ENCODE measurements at places on chromosomes 7 and 10.

GRCh38 chr7:151539088-151539671, 19.5 kb upstream of the RHEB start:
- DNase-seq = peak; percentile 68

DNA sequence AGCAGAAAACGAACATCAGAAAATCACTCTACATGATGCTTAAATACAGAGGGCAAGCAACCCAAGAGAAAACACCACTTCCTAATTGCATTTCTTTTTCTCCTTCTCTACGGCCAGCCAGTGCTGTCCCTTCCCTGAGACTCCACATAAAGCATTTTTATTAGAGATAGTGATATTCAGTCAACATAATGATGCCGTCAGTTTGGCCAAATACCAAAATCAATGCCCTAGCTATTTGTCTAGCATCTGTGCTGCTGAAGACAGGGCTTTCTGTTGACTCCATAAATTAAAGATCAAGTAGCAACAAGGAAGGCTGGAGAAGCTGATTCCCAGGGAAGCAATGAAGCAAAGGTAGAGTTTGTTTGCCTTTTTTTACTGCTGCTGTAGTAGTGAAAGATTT, 1024.9 kb downstream of the REEP3 start:
- DNase-seq = no peak

DNA sequence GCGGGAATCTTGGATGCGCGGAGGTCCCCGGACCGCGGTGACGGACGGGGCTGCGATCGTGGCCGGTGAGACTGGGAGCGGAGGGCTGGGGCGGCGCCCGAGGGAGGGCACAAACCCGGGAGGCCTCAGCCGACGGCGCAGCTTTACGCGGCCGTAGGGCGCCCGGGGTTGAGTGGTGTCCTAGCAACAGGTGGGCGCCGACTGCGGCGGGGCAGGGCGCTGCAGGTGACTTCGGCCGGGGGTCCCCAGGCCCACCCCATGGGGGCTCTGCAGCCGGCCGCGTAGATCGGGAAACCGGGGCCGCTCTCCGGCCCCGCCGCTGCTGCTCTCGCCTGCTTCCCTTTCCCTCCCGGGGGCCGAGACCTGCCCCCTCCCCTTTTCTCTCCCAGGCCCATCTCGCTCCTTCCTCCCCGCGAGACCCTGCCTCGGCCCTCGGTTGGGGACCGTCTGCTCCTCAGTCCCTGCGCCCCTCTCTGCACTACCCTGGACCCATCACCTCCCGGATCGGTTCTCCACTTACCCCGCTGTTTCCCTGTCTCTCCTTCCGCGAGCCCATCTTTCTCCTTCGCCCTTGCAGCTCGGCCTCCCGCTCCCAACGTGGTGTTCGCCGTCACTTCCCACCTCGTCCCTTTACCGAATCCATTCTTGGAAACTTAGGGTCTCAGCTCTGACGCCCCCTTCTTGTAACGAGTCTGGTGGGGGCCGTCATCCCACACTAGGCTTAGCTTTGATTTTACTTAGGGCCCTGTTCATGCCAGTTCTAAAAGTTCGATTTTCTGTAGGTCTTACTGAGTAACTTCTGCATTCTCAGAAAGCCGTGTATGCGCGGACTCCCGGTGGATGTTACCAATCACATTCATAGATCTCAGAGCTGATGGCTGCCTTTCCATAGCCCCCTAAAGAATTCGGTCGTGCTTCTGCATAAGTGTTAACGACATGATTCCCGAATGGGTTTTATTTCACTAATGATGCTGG, 18.5 kb upstream of the ACBD5 start:
- DNase-seq = no peak

DNA sequence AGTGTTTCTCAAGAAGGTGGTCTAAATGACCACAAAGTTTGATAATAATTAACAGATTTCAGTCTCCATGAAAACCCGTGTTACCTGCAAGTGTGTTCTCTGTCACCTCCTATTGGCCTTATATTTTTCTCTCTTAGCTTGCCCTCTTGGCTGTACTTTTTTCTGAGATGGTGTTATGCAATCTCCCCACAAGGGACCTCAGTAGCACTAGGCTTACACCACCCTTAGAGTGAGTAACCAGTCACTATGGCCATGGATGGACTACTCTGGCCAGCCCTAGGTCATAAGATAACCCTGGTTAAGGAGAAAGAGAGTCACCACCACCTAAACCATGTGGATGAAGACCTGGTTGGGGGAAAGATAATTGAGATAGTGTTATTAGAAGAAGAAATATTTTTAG, 76.8 kb downstream of the NPSR1 start:
- no peak for DNase-seq

DNA sequence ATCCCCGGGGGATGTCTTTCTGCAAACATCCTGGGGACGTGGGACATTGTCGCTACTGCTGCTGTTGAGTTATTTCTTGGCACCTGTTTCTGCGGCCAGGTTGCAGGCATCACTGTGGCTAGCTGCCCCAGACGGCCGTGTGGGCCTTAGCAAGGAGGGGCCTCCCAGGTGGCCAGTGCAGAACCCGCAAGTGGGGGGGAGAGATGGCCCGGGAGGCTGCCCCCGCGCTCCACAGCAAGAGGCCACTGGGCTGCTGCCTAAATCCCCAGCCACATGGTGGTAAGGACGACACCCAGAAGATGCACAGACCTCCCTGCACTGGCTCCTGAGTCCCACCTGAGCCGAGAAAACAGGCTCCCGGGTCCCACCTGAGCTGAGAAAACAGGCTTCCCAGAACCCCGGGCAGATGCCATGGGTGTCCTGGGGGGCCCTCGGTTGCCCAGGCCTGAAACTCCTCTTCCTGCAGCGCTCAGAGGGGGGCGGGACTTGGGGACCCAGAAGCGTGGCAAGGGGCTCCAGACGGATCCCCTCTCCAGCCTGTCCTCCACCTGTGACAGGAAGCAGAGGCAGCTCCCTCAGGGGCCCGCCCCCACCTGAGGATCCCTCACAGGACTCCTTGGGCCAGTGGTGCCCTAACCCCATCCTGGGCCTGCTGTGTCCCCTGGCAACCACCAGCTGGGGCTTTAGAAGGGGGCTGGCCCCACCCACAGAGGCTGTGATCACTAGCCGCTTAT, 952 bp upstream of the MAFK start:
- peak; percentile 45 for DNase-seq

- DNase-seq = no peak
Observed at GRCh38 chr7:78443811-78444210, 645.2 kb downstream of the PHTF2 start.

DNA sequence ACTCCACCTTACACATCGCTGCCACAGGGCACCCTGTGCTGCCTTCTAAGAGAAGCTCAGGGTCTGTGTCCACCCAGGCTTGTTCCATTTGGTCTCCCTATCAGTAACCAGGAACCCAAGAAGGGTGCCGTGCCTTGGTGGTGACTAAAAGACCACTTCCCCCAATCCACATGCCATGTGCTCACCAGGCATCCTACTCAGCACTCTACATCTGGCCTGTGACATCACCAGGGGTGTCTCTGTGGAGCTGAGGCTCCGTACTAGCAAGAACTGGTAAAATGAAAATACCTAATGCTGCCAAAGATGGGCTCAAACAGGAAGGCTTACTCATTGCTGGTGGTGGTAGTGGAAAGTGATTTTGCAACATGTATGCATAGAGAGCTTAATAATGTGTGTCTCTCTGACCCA, 19.0 kb upstream of the C10orf71 start:
- DNase-seq = no peak

DNA sequence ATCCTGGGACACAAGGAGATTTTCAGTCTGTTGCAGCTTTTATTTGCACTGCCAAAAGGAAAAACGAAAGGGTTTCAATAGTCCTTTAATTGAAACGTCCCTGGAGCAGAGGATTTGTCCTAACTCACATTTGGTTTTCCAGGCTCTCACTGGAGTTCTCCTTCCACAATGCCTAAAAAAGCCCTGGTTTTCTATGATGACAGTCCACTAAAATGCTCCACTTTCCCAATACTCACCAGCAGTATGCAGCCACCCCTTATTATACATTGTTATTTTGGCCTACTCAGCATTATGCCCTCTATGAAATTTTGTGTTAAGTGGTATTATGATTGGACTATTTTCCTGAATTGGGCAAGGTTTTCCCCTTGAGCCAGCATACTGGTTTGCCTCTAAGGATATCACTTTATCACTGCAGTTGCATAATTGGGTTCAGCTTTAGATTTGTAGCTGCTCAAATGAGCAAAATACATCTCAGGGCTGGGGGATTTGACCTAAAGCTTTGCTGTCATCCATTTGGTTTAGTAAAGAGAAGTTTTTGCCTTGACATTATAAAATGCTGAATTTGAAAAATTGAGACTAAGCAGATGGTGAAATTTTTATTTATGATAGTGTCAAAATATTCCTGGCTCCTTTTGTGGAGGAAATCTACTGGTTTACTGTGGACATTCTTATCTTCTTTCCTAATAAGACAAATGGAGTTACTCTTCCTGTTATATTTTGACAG, 239.2 kb downstream of the RNLS start:
- DNase-seq = no peak

GRCh38 chr7:20911081-20911480, 124.4 kb upstream of the SP8 start:
- no peak for DNase-seq

- DNase-seq = no peak
Observed at GRCh38 chr7:110962374-110962773, 128.6 kb upstream of the LRRN3 start.

- DNase-seq = peak; percentile 64
Observed at GRCh38 chr7:94297397-94297838, 97.3 kb upstream of the COL1A2 start.

DNA sequence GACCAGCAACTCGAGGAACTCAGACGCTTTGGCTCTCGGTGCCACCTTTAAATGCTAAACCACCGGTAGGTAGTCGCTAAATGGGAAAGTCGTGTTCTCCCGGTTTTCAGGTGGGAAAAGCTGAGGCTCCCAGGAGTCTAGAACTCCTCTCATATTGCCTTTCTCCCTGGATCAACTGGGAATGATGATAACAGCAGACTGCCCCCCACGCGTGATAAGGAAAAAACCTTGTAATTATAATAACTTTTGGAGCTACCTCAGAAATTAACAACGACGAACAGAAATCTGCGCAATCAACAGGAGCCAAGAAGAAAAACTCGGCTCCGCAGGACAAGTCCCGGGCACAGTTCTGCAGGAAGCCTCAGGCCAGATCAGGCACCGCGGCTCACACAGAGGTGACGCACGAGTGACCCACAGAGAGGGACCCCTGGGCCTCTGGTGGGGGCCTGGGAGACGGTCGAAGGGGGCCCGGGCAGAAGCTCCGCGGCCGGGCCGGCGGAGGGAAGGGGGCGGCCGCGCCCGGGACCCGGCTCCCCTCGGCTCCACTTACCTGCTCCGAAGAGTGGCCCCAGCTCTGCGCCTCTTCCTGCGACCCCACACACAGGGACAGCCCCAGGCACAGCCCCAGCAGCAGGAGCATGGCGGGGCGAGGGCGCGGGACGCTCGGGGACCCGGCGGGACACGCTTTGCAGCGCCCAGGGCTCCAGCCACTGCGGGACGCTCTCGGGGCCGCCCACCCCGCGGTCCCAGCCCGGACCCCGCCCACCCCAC, at the start of gene ITIH5:
Gene ITIH5 (minus strand): TSS at position 714 of the 771 bp plus-strand sequence. CDS start 74 bp downstream, at position 640.
- DNase-seq = no peak

DNA sequence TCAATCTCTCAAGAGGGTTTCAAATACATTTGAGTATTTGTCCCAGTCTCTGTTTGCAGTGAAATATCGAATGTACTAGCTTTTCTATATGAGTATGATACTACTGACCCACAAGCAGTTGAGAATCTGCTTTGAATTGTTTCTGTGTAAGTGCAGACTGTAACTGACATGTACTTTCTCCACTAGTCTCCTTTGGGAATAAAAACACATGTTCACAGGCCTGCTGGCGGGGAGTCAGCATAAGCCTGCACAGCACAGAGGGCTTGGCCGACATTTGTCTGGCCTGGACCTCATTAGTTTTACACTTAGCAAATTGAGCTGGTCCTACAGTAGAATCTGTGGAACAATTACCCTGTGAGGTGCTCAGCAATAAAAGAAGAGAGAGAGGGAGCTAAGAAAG, 72.6 kb downstream of the ITGB8 start:
- peak; percentile 77 for DNase-seq

DNA sequence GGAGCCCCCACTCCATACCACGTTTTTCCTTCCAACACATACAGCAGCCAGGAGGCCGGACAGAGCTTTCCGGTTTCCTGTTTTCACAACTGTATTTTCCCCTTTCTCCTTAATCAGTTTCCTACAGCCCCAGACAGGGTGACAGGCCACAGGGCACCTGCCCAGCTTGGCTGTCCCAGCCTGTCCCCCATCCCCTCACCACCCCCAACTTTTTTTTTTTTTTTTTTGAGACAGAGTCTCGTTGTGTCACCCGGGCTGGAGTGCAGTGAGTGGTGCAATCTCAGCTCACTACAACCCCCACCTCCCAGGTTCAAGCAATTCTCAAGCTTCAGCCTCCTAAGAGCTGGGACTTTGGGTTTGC, 10.3 kb upstream of the HSPB1 start:
- DNase-seq = no peak

DNA sequence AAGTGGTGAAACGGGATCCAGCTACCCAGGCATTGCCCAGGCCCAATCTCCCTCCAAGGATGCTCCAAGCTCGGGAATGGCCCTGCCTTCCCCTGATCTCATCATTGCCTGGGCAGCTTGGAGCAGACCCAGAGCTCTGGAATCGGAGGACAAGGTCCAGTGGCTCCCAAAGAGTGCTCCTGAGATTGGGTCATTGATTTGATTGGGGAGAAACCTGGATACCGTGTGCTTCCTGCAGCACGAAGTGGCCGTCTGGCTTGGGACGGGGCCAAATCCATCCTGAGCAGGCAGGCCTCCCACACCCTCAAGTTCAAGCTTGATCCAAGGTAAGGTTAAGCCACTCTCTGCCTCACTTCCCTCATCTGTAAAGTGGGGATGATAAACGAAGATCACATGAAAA, 69.9 kb downstream of the OAT start:
- DNase-seq = no peak

GRCh38 chr10:70232155-70232858, 922 bp downstream of the PPA1 start:
- DNase-seq = peak; percentile 69

- DNase-seq = no peak
Observed at GRCh38 chr10:118042336-118042735, 4.4 kb downstream of the RAB11FIP2 start.

DNA sequence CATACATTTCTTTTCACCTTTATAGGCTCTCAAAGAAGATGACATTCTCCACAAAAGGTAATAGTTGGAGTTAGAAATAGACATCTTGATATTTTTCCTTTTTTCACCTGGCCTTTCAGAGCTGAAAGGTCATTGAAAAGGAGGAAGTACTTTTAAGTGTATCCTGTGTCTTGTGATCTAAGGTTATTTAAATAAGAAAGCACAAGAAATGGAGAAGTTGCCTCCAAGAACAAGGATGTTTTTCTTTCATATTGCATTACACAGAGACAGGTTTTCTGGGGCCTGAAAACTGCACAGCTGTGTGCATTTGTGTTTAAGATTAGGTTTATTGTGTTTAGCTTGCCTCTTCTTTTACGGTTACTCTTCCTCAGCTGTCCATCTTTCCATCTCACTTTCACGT, 103.4 kb upstream of the SEMA3D start:
- no peak for DNase-seq

DNA sequence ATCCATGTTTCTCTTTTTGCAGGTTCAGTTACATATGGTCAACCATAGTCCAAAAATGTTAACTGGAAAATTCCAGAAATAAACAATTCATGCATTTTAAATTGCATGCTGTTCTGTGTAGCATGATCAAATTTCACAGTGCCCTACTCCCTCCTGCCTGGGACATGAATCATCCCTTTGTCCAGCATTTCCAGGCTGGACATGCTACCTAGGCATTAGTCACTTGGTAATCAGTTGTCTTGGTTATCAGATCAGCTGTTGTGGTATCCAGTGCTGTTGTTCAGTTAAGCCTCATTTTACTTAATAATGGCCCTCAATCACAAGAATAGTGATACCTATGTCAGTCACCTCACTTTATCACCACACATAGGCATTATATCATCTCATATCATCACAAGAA, 7.3 kb upstream of the PNLIP start:
- DNase-seq = no peak

Measured in Right ventricle myocardium inferior (tissue), 1 donor.